Neural progenitor cell (in vitro differentiated cells): ENCODE measurements at places on chromosomes 16 and 17. TPM values are rescaled to one million over a fixed set of nuclear protein-coding genes. Genes with fewer than 3 reads are reported as not detected.

PIK3R6 gene
- total RNA-seq = not detected in 2 replicates

CLEC18A gene
- 5.9 and 14.5 TPM in 2 replicates for total RNA-seq

ATXN7L3 gene
- total RNA-seq = 38.9 and 73.6 TPM in 2 replicates

RPTOR gene
- total RNA-seq = 7.4 and 19.9 TPM in 2 replicates

C17orf100 gene
- total RNA-seq = 3.8 and 3.9 TPM in 2 replicates

CTRB2 gene
- not detected in 2 replicates for total RNA-seq

SYT17 gene
- 7.2 TPM in 2 replicates for total RNA-seq

DNAJA2 gene
- total RNA-seq = 70.1 and 113 TPM in 2 replicates

GAST gene
- not detected in 2 replicates for total RNA-seq

ZNF19 gene
- total RNA-seq = 10.3 and 13.9 TPM in 2 replicates

SLC35G3 gene
- not detected in 2 replicates for total RNA-seq

TNP2 gene
- not detected in 2 replicates for total RNA-seq

CACNA1H gene
- total RNA-seq = 9.5 and 32.6 TPM in 2 replicates

DOC2B gene
- total RNA-seq = 0.31 and 0.34 TPM in 2 replicates

DNA sequence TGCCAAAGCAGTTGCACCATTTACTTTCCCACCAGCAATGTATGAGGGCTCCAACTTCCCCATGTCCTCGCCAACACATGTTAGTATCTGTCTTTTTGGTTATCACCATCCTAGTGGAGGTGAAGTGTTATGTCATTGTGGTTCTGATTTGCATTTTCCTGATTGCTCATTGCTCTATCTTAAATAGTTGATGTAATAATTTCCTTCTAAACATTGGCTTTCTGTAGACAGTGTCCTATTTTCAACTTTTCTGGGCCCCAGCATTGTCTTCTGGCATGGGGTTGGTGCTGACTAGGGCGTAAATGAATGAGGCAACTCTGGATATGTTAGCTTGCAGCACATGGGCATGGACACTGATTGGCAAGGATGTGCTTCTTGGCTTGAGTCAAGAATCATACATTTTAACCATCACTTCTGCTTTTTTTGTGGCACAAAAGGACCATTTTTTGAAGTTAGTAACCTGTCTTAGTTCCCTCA is 25.1 kb downstream of the PLCG2 start:
- no peak for DNase-seq

DNA sequence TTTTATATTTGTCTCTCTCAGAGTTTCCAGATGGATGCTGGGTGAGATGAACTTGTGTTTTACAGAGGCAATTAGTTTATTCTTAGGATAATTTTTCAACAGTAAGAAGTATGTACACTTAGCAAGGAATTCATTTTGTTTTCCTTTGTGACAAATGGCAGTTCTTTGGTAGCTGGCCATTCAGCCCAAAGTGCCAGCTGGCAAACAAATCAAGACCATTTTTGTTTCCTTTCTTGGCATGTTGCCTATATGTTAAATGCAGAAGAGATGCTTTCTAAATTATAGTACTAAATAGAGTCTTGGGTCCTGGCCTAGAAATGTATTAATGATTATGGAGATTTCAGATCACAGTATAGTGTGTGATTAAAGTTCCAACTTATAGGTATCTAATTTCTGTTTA is 337.1 kb downstream of the CNTNAP4 start:
- DNase-seq = no peak

- DNase-seq = peak; percentile 14
Observed at GRCh38 chr17:55990332-55991006, 162.8 kb upstream of the ANKFN1 start.

- DNase-seq = no peak
Observed at GRCh38 chr17:18988546-18989173, 15.9 kb downstream of the FAM83G start.

GRCh38 chr16:1112506-1113184 is 16.6 kb upstream of the C1QTNF8 start:
- DNase-seq = no peak

GRCh38 chr17:59513934-59514841 is 51.2 kb upstream of the DHX40 start:
- DNase-seq = peak; percentile 42

GRCh38 chr17:82236142-82236971 is 7.5 kb downstream of the SLC16A3 start:
- DNase-seq = peak; percentile 86

DNA sequence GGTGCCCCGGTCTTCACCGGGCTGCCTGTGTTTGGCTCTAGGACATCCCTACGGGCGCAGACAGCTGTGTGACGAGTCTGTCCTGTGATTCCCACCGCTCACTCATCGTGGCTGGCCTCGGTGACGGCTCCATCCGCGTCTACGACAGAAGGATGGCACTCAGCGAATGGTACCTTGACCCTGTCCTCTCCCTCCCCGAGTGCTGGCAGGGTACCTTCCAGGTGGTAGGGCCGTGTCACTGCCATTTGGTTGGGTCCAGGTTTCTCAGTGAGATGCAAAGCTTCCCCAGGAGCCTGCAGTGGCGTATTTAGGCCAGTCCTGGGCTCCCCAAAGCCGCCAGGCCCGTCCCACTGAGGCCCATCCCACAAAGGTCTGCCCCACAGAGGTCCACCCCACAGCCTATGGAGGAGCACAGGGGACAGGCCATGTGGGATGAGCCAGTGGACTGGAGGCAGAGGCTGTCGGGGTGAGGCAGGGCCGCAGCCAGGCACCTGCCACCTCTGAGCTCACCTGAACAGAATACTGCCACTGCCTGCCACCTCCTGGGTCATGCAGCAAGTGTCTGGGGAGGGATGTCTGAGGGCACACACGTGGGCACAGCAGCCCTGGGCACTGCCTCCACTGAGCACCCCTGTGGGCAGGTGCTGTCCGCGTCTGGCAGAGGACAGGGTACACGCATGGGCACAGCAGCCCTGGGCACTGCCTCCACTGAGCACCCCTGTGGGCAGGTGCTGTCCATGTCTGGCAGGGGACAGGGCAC is 31.4 kb upstream of the CHMP6 start:
- no peak for DNase-seq

GRCh38 chr17:18920911-18921441 is 31.0 kb upstream of the SLC5A10 start:
- DNase-seq = no peak

GRCh38 chr16:14511800-14512135 is 118.3 kb downstream of the PARN start:
- DNase-seq = no peak

GRCh38 chr16:21603928-21604327 is 4.6 kb downstream of the METTL9 start:
- peak; percentile 62 for DNase-seq

DNA sequence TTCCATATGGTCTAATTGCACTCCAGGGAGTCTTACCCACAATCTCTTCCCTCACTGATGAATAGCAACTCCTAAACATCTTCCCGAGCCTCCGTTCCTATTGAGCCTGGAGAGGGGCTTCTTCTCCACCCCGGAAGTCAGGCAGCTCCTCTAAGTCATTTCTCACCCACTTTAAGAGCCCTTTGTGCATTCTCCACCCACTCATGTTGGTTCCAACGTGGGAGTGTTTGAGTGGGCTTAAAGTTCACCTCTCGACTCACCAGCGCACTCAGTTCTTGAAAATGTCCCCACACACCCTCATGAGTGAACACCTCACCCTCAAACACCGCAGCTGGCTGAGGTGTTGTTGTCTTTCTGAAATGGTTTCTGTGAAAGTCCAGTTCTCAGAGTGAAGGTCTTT is 67.6 kb downstream of the TMEM114 start:
- DNase-seq = no peak

DNA sequence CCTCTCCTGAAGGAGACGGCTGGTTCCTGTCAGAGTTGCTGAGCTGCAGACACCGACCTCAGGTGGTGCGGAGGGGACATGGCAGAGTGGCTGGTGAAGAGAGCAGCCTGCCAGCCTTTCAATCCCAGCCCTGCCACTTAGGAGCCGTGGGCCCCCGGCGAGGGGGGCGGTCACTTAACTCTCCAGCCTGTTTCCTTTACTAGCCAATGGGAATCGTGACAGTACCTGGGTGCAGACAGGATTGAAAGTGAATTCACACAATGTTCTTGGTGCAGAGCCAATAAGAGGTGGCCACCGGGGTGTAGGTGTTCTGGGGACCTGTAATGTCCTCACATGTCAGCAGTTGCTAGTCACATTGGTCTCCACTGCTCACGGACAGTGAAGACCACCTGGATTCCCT is 13.5 kb downstream of the ACE start:
- DNase-seq = peak; percentile 38

GRCh38 chr17:49963309-49963625 is 5.7 kb upstream of the DLX4 start:
- peak; percentile 48 for DNase-seq

DNA sequence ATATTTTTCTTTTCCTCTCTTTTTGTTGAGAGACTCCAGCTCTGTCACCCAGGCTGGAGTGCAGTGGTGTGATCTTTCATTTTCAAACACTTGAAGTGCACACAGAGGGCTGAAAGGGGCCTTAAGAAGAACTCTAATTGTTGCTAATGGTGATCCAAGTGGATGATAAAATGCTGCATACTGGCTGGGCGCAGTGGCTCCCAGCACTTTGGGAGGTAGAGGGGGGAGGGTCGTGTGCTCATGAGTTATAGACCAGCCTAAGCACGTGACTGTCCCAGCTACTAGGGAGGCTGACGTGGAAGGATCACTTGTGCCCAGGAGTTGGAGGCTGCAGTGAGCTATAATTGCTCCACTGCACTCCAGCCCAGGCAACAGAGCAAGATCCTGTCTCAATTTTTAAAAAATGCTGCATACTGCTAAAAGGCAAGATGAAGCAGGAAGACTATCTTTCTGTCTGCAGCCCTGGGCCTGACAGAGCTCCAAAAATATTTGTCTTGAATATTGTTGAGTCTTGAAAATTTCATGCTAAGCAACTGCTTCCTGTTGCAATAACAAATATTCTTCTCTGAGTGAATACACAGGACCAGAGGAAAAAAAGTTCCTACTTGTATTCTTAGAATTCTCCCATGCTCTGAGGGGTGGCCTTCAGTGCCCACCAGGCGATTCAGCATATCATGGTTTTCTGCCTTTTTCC is 63.7 kb upstream of the AKTIP start:
- no peak for DNase-seq

- DNase-seq = peak; percentile 46
Observed at GRCh38 chr16:886802-887731, 83.7 kb downstream of the LMF1 start.

DNA sequence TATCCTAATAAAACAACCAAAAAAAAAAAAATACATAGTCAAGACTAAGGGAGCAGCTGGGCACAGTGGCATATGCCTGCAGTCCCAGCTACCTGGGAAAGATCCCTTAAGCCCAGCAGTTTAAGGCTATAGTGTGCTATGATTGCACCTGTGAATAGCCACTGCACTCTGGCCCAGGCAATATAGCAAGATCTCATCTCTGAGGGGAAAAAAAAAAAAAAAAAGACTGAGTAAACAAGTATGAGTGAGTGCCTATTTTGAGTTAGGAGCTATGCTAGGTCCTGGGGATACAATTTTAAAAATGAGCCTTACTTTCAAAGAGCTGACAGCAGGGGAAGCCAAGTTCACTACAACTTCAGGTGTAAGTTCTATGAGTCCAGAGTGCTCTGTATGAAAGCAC is 55.4 kb downstream of the GRB2 start:
- DNase-seq = no peak

DNA sequence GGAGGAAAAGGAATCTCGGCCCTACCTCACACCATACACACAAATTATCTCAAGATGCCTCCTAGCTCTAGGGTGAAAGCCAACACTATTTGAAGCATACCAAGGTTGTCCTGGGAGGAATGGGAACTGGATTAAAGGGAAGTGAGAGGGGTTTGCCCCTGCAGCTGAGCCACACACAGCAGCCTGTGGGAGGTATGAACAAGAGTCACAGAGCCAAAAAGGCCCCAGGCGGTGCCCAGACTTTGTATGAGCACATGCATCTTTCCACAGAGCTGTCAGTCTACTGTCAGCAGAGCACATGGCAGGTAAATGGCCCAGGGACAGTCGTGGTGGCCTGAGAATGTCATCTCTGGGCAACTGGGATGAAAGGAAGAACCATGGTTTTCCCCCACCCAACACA is 31.0 kb upstream of the RCVRN start:
- no peak for DNase-seq

- DNase-seq = peak; percentile 83
Observed at GRCh38 chr16:72371307-72372086, 199.5 kb upstream of the PMFBP1 start.

DNA sequence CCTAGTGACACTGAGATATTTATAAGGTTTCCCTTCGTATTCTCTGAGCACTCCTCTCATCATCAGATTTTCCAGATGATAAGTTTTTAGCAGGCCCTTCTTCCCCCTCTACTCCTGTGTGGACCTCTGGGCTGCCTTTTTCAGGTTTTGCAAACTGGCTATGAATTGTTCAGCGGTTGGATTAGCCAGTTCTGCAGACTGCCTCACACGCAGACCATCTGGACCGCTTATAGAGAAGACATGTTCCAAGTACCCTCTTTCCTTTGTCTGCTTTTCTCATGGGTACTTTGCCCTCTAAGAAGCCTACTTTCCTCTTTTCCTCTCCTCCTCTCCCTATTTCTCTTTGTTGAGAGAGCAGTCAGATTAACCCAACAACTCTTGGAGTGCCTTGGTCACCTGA is 111.6 kb downstream of the GRIN2A start:
- no peak for DNase-seq

- no peak for DNase-seq
Observed at GRCh38 chr17:2179615-2180295, 123.8 kb downstream of the SMG6 start.

GRCh38 chr17:59963738-59964481 is 630 bp downstream of the RNFT1 start:
- peak; percentile 60 for DNase-seq

DNA sequence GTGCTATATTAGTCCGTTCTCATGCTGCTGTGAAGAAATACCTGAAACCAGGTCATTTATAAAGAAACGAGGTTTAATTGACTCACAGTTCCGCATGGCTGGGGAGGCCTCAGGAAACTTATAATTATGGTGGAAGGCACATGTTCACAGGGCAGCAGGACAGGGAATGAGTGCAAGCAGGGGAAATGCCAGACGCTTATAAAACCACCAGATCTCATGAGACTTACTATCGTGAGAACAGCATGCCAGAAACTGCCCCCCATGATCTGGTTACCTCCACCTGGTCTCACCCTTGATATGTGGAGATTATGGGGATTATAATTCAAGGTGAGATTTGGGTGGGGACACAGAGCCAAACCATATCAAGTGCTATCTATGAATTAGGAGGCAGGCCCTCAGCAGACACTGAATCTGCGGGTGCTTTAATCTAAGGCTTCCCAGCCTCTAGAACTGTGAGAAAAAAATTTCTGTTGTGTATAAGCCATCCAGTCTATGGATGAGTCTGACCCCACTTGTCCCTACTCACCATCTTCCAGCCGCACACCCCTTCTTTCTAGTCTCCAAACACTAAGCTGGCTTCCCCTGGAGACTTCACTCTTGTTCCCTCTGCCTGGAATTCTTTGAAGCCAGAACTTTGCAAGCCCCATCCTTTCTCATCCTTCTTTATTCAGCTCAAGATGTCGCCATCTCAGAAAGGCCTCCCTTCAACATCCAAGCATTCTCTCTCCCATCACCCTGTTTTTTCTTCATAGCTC is 772 bp upstream of the NUP93 start:
- DNase-seq = peak; percentile 31

- DNase-seq = peak; percentile 69
Observed at GRCh38 chr17:81870131-81870980, 781 bp downstream of the ARHGDIA start.
